Natural killer cell (primary cell): ENCODE measurements at places on chromosomes 16 and 17. TPM values are rescaled to one million over a fixed set of nuclear protein-coding genes. Genes with fewer than 3 reads are reported as not detected.

DNA sequence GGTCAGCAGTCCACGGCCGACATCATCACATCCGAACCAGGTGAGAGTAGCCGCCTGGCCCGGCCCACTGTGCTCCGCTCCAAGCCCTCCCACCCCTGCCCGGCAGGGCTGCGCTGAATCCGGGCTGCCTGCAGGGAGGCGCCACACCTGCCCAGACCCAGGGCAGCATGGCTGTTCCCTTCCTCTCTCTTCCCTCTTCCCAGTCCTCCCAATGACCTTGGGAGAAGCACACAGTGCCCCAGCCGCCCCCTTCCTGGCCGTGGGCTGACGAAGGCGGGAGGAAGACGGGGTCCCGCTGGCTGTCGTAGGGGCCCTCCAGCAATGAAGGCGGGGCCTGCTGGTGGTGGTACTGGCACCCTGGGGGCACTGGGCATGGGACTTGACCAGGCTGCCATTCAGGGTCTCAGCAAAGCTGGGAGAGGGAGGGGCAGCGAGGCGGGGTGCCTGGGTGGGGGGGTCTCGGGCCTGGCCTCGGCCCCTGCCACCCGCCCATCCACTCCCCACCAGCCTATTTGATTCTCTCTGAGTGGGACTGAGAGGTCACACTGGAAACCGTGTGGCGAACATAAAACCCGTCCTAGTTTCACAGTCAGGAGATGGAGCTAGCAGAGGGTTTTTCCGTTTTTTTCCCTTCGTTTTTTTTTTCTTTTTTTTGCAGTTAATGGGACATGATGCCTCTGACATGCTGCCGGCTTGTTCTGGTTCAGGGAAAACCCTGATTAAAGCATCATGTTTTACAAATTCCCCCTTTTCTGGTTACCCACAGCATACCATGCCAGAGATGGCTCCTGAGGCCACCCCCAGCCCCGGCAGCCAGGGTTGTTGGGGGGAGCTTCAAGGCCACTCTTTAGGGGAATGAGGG, 50.6 kb downstream of the BAHCC1 start:
- no peak for DNase-seq

Gene ALOXE3
- not detected for total RNA-seq

DNA sequence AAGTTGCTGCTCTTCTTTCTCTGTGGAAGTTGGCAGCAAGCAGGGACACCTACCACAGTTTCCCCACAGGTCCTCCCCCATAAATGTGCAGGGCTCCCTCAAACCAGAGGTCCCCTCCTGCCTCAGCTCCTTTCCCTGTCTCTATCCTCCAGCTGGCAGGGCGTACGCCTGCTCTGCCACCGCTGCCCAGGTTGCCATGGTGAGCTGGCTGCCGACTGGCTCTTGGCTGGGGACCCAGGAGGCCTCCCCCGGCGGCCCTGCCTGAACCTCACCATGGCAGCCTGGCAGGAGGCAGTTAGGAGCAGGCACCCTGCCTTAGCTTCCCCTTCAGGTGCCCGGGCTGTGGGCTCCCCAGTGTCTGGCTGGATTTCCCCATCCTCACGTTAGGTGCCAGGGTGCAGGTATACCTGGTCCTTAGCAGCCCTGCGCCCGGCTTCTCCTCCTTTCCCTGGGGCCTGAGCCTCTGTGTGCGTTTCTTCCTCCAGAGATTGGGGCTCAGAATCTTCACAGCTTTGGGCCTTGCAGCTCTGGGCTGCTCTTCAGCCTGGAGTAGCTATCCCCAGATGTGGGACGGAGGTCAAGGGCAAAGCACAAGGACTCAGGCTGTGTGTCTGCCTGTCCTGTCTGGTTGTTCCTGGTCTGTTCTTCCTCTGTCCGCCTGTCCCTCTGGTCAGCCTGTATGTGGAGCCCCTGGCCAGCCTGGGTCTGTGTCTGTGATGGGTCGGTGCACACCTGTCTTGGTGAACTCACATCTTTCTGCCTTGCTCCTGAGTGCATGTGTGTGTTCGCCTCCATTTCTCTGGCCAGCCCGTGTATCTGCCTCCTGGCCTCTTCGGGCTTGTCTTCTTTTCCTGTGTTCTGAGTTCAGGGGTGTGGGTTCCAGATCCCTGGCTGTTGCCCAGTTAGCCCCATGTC, 15.7 kb downstream of the GJD3 start:
- peak; percentile 11 for DNase-seq

Gene HLF
- total RNA-seq = 0.14 TPM

- DNase-seq = no peak
These were observed 73.7 kb downstream of the C16orf95 start for GRCh38 chr16:87243478-87243877.

- no peak for DNase-seq
These were observed 164.9 kb downstream of the IRX3 start for GRCh38 chr16:54121539-54122295.

DNA sequence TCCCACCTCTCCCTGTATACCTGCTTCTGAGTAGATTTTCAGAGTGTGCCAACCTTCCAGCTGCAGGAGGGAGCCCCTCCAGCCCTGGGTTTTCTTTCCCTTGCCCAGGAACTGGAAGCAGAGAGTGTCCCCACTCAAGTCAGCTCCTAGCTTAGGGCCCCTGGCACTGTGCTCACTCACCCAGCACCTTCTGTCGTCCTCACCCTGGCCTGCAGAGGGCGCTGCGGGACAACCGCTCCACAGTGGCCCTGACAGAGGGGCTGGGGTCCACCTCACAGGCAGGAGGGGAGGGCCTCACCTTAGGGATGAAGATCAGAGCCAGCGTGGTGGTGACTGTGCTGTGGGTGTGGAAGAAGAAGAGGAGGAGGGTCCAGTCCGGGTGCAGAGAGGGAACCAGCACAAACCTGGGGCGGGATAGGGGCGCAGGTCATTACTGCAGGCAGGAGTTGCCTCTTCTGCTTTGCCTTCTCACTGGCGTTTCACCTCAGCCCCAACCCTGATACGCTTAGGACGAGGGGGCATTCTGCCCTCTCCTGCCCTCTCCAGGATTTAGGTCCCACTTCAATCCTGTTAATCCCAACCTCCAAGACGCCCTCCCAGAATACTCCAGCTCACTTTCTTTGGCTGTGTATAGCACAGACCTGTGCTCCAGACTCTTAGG, 10.0 kb downstream of the GPR179 start:
- peak; percentile 53 for DNase-seq

GRCh38 chr17:50101346-50102163, 6.4 kb downstream of the PDK2 start:
- DNase-seq = no peak

Gene SEPTIN12
- not detected for total RNA-seq

DNA sequence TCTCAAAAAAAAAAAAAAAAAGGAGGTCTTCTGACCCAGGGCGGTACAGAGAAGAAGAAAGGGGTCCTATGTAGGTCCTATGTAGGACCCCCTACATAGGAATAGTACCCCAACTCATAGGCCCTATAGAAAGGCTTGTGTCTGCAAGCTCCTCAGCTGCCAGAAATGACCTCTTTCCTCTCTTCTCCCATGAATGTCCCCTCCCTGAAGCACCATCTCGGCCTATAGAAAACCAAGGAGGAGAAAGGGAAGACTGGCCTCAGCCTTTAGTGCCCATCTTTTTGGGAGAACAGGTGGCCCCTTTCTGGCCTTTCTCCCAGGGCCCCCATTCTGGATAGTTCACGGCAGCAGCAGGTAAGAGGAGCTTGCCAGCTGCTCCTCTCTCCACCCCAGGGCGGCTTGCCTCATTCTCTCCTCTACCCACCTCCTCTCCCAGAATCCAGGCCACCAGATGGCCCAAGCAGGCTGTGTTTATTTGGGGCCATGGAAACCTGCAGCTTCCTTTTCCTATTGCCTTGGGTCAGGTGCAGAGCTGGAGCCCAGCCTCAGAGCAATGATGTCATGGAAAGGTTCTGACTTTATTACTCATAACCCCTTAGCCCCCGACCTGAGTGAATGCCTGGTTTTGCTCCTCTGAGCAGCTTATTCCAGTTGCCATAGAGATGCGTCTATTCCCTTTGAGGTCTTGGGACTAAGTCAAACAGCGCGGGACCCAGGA, 1.6 kb upstream of the MRPL58 start:
- no peak for DNase-seq

- DNase-seq = no peak
These were observed 688 bp downstream of the ADAP2 start for GRCh38 chr17:30922235-30923030.

Gene ZNF778
- total RNA-seq = 7.0 TPM

DNA sequence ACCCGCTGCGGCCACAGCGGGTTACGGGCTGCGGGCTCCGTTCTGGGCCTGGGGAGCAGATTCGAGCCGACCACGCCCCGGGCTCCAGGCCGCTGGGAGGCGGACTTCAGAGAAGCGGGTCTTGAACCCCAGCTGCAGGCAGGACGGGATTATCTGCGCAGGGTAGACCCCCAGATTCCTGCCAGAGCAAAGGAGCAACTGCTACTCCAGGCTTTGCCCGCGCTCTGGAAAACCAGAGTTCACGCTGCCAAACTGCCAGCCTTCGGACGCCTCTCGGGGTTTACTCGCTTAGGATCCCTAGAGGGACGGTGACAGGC, 301 bp upstream of the ULK2 start:
- no peak for DNase-seq

DNA sequence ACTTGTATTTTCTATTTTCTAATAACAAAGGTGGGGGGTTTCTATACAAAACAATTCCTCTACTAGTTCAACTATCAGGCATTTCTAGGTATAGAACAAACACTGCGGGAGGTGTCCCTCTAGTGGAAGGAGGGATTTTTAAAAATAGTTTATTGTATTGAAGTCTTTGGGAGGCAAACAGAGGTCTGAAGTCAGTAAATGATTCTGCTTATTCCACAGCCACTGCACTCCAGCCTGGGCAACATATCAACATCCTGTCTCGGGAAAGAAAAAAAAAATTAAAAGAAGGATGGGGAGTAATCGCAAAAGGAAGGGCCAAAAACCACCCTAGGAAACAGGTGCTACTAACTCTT, 648 bp upstream of the ERCC4 start:
- peak; percentile 66 for DNase-seq

Gene GGNBP2
- total RNA-seq = 183 TPM

DNA sequence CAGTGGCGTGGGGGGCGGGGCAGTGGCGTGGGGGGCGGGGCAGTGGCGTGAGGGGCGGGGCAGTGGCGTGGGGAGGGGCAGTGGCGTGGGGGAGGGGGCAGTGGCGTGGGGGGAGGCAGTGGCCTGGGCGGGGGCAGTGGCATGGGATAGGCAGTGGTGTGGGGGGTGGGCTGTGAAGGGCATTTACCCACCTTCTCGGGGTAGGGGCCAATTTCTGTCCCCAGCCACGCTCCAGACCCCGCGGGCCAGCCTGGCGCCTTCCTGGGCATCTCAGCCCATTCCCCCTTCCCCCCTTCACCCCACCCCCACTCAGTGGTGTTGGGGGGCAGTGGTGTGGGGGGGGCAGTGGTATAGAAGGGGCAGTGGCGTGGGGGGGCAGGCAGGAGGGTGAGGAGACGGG, 92.7 kb downstream of the LITAF start:
- no peak for DNase-seq

GRCh38 chr16:84137287-84137686, 7.7 kb downstream of the HSDL1 start:
- DNase-seq = no peak

Gene OR1F1
- total RNA-seq = not detected

- DNase-seq = no peak
These were observed 10.2 kb downstream of the ATP2C2 start for GRCh38 chr16:84378567-84378966.

- peak; percentile 47 for DNase-seq
These were observed 1.4 kb downstream of the YPEL2 start for GRCh38 chr17:59332749-59333377.

- no peak for DNase-seq
These were observed 20.7 kb downstream of the DRC3 start for GRCh38 chr17:17993366-17993765.

DNA sequence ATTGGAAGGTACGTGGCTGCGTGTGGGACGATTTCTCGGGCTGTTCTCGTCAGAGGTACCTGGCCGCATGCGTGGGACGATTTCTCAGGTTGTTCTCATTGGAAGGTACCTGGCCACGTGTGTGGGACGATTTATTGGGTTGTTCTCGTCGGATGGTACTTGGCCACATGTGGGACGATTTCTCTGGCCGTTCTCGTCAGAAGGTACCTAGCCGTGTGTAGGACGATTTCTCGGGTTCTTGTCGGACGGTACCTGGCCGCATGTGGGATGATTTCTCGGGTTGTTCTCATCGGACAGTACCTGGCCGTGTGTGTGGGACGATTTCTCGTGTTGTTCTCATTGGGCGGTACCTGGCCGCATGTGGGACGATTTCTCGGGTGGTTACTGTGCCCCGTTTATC, 50.1 kb upstream of the GNG13 start:
- no peak for DNase-seq

DNA sequence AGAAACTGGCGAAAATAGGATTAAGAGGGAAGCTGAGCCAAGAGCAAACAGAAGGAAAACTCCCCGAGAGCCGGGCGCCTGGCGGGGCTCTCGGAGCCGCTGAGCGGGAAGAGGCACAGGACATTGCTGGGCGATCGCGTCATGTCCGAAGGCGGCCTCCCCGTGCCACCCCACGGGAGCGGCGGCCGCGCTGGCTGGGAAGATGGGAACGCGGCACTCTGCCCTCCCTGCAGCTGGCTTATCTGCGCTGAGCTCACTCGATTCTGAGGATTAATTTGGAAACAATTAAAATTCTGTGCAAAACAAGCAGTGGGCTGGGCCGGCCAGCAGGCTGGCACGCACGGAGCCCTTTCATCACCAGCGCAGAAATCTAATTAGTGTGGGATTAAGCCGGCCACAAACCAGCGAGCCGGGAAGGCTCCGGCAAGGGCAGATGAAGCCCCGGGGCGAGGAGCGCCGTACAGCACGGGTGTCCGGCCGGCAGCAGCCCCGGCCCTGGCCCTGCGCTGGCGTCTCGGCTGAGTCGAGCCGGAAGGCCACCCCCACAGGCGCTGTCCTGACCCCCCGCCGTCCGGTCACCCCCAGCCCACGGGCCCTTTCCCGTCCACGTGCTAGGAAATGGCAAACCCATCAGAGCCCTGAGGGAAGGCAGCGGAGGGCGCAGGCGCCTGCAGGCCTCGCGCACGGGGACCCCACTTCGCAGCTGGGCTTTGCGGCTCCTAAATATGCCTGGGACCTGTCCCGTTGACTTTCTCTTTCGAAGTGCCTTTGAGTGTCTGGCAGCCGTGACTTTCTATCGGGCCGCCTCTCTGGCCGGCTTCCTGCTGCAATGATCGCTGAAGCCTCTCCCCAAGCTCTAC, 37.9 kb downstream of the SOX8 start:
- no peak for DNase-seq

DNA sequence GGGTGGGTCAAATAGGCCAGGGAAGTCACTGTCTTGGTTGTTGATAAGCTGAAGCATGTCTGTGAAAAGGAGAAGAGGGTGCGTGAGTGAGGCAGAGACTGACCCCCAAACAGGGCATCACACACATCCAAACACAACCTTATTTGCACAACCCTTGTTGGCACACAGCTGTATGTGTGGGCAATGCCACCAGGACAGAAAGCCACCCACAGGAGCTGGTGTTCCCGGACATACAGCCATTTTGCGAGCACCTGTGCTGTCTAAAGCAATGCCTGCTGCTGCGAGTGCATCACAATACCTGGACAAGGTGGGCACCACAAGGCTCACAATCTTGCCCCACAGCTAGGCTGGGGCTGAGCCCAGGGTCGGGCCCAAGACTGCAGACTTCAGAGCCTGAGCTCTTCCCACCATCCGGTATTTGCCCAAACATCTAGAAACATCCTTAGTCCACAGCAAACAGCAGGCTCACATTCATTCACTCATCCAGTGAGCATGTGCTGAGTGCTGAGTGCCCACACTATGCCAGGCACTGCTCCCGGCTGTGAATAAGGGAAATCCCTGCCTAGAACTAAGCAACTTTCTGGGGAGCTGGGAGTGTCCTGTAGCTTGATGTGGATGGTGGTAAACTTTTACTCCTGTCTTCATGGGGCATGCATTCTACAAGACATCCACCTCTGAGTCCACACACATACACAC, 16.2 kb downstream of the SREBF1 start:
- no peak for DNase-seq

Gene HBA1
- 16.9 TPM for total RNA-seq

Gene ATP1B2
- total RNA-seq = 0.19 TPM

GRCh38 chr17:67260170-67260987, 15.4 kb upstream of the HELZ start:
- no peak for DNase-seq
